ENCODE measurements at places on chromosomes 13 and 19.

DNA sequence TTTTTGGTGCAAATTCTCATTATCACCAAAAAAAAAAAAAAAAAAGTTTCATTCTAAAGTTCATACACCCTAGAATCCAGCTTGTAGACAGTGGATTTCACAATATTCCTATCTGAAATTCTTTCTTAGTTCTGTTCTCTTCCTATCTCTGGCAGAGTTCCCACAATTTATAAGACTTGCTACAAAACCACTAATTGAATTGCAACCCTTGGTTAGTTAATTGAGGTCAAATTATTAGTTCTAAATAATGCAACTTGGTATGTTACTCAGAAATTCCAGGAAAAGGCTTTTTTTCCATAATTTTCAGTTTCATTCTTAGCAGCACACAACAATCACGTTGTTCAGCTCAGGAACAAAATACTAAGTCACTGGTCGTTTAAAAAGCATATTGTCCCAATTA, 58.5 kb downstream of the SPATA13 start:
- no peak for ATAC-seq

DNA sequence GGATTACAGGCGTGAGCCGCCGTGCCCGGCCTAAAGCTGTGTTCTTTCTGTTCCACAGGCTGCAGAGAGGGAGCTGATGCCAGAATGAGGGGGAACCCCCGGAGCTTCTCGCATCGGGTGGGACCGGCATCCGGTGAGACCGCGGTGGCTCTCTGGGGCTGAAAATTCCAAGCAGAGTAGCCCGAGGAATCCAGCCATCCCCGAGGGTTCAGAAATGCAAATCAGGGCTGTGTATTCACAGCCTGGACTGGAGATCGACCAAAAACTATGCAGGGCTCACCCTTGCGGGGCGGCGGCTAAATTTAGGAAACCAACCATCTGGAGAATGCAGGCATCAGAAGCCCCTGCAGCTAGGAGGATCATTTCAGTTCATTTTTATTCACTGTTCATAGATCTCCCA, 99.2 kb downstream of the GNG7 start:
- ATAC-seq = no peak

DNA sequence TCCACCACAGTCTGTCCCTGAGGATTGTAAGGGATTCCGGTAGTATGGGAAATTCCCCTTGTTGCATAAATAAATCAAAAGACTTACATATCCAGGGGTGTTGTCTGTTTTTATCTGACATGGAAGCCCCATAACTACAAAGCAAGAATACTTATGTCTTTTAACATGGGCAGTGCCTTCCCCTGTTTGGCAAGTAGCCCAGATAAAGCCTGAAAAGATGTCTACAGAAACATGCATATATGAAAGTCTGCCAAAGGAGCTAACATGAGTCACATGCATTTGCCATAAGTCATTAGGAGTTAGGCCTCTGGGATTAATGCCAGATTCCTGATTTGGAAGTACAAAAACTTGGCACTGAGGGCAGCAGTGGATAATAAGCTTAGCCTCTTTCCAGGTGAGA, 62.1 kb downstream of the ZNF737 start:
- no peak for ATAC-seq

DNA sequence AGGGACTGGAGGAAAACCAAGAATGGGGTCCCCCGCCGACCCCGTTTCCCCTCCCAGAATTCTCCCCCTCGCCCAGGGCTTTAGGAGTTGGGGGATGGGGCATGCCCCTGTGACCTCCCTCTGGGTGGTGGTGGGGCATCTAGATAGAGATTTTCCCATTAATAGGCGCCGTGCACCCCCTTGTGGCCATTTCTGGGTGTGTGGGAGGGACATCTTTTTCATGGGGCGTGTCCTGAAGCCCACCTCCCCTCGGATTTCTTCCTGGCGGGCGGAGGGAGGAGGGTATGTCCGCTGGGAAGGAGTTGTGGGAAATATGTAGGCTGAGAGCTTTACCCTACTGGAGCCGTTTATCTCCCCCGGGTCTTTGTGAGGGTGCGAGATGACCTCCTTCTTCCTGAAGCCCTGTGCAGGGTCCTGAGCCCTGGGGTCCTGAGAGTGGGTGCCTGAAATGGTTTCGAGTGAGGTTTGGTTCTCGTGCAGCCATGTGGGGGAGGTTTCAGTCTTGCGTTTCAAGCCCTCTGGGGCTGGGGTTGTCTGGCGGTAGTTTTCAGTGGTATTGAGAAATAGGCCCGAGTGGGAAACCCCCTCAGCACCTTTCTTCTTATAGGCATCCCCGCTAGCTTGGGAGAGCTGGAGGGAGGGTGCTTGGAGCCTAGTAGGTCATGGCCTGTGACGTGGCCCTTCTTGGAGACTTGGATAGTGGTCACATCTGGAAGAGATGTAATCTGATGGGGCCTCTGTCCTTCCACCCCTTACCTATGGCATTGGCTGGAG, 1.0 kb downstream of the PRMT1 start:
- peak; percentile 5 for ATAC-seq

DNA sequence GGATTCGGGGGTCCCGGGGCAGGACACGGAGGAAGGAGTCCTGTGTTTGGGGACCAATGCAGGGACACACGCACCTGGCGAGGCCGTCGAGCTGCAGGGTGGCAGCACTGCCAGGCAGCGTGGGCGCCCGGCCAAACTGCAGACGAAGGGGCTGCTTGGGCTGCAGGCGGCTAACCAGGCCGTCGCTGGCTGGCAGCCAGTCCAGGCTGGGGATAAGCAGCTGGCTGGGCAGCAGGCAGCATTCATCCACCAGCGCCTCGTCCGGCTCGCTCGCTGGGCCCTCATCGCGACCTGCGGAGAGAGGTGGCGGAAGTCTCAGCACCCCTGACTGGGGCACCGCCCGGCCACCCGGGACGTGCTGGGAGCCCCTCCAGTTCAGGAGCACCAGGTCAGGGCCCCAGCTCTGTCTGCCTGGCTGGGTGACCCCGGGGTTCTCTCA, 11.5 kb downstream of the CFD start:
- no peak for ATAC-seq

DNA sequence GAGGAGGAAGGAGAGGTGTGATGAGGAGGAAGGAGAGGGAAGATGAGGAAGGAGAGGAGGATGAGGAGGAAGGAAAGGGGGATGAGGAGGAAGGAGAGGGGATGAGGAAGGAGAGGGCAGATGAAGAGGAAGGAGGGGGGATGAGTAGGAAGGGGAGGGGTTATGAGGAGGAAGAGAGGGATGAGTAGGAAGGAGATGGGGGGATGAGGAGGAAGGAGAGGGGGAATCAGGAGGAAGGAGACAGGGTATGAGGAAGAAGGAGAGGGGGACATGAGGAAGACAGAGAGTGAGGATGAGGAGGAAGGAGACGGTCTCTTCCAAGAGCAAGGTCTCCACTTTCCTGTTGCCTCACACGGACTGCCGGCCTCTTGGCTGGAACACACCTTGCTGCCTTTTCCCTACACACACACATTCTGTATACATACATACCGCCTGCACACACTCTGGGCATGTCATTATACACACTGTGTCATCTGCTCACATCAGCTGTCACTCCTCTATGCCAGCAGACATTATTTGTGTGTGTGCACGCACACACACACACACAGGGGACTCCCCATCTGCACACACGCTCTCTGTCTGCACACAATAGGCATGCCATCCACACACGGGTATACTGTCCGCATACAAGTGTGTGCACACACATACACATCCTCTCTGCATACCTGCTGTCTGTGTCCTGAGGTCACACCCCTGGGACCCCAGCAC, 11.1 kb upstream of the VSTM2B start:
- no peak for ATAC-seq

GRCh38 chr19:28553005-28553404, 659.9 kb downstream of the UQCRFS1 start:
- no peak for ATAC-seq

GRCh38 chr19:900302-901111, 7.2 kb downstream of the RNU6-9 start:
- peak; percentile 49 for ATAC-seq

GRCh38 chr19:18292462-18292809, 11.0 kb upstream of the JUND start:
- ATAC-seq = peak; percentile 25

DNA sequence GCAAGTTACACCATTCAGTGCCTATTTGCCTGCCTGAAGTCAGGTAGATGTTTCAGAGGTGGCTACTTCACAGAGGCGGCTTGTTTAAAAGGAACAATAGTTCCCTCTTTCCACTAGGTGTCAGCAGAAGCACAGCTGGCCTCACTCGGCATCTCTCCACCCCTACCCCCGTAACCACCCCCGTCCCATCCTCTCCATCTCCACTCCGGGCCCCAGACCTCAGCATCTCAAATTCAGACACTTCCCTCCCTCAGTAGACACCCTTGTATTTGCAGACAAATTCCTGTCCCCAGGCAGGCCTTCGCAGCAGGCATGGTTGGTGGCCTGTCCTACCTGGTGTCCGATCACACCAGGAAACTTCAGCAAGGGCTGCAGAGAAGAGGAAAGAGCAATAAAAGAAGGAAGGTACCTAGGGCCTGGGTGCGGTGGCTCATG, 9.1 kb upstream of the DPP9 start:
- peak; percentile 67 for ATAC-seq

GRCh38 chr13:19759669-19760068, 23.1 kb downstream of the PSPC1 start:
- ATAC-seq = no peak

DNA sequence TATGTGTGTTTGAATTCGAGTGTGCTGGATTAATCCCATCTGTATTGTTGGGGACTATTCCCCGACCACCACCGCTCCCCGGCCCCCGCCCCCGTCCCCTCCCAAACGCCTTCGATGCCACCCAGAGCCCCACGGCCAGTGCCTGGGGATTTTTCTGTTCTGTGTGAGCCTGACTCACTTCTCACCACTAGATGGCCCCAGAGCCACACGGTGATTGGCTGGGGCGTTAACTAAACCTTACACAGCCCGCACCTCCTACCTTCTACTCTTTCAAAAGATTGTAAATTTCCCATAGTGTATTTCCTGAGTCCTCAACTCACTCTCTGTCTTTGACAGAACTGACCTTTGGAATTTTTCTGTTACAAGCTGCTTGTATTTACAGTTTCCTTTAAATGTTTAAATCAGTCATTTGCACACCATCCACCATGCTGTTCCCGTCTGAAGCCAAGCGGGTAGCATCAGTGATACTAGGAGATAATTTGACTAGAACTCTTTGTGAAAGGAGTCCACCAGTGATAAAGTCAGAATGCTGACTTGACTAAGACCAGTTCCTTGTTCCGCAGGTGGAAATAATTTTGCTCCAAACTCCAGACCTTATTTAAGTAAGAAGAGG, 61.4 kb downstream of the RFX2 start:
- ATAC-seq = peak; percentile 96

DNA sequence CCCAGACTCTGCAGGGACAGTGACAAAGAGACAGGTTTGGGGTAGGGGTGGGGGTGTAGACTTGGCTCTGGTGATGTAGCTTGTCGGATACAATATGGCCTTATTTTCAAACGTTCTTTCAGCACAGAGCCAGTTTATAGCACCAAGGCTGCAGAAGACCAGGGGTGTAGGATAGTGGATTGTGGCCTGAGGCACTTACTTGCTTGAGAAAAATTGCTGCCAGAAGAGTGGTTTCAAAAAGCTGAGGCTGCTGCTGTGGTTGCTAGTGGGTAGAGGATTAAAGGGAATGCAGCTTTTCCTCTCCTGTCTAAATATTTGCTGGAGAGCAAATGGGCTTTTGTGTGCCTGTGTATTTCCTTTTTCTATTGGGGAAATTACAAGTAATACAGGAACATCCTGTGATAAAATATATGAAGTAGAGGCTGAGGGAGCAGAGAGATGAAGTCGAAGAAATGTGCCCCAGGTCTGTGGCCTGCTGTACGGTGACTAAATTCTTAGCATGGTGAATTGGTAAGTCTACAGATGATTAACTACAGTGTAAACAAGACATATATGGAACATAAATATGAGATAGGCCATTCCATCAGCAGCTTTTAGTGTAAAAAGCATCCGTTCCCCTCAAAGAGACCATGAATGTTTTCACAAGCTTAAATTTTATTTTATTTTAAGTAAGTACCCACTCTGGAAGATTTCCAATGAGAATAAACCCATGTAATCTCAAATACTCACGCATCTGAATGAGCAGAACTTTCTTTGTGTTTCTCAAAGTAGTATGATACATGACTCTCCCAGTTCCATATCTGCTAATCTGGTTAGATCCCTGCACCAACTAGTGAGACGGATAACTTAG, 112.9 kb downstream of the LRCH1 start:
- no peak for ATAC-seq

- no peak for ATAC-seq
These were observed 27.5 kb downstream of the MICU2 start for GRCh38 chr13:21576426-21576825.

DNA sequence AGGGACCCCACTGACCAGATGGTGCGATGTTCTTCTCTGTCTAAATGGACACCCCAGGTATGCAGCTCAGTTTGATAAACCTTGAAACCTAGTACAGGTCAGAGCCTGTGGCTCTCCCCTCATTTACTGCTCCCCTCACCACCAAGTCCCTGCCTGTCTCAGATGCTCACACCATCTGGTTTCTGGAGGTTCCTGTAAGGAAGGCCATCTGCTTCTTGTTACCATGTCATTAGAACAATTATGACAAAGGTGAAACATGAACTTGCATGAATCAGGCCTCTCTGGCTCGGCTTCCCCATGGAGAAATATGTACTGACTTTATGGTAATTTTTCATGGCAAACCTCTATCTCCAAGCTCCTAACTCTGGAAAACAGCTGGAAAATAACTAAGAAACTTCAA, 965.7 kb downstream of the UQCRFS1 start:
- no peak for ATAC-seq

GRCh38 chr19:35216833-35217648, 11.5 kb downstream of the FAM187B start:
- ATAC-seq = no peak

DNA sequence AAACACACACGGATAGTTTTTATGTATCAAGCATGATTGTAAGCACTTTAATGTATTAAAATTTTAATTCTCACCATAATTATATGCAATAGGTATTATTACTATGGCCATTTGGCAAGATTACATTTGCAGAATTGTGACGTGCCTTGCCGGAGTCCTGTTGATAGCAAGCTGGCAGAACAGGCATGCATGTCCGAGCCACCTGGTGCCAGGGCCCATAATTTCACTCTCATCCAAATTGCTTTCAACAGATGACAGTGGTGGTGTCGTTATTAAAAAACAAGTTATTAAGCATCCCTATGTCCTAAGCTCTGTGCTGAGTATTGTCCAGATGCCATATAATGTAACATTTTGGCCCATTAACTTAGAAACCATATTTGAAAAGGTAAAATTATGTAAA, 374.3 kb downstream of the FOXO1 start:
- ATAC-seq = no peak

DNA sequence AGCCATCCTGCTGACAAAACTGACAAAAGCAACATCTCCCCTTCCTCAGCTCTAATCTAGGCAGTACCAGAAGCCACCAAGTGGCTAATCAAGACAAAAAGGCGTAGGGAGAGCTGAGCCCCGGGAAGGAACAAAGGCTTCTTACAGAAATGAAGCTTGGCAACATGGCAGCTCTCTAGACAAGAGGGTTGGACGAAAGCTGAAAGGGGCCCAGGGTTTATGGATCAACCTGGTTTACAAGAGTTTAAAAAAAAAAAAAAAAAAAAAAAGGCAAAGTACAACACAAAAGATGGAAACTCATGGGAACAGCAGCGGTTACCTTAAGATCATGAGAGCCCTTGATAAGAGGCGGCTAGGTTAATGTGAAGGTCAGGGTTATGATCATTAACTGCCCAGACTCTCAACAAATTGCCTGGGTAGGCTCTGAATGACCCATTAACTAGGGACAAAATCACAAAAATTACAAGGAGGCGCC, 14.0 kb downstream of the ZC3H4 start:
- ATAC-seq = no peak
